SJSA1 (cell line): ENCODE measurements at places on chromosomes 11 and 22.
A peak's percentile ranks its signal among the peaks of the same experiment; 100 is the strongest.

DNA sequence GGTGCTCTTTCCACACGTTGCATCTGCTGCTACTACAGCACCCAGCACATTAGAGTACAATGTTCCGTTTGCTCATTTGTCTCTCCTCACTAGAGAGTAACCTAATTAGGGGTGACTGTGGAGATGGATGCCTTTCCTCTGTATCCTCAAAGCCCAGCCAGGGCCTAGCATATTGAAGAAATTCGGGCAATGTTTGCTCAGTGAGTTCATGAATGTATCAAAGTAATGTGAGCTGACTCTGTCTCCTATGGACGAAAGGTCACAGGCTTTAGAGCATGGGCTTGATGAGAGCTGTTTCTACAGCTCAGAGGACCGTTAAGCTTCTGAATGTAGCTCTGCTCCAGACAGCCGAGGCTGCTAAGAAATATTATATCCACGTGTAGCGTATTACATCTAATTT, 67.5 kb downstream of the C11orf58 start:
- DNase-seq, result no peak

DNA sequence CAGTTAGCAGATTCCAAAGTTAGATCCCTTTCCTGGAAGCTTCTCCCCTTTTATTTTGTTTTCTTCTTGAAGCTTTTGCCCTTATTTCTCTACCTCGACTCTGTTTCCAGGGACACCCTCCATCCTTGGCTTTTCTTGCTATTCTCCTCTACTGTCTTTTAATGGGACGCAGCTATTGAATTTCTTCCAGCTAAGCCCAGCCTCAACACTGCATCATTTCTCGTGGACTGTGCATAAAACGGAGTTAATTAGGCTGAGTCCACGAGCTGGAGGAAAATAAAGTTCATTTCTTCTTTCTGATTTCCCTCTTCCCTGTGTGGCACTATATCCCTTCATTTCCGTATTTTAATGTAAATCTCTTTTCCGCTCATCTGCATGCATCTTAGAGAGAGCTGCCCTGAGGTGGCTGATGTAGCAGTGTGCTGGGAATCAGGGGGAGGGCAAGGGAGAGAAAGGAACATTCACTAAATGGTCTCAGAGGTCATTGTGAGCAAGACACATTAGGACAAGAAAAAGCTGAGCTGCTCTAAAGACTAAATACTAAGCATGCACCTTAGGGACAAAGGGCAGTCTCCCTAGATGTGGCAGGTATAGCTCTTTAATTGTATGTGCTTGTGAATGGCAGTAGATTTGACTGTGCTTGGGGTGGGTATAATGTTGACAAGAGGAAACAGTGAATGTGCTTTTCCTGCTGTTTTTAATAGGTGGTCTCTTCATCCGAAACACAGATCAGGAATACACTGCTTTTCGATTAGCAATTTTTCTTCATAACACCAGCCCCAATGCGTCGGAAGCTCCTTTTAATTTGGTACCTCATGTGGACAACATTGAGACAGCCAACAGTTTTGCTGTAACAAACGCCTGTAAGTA, 1.9 kb downstream of the GRIA4 start:
- no peak for DNase-seq

DNA sequence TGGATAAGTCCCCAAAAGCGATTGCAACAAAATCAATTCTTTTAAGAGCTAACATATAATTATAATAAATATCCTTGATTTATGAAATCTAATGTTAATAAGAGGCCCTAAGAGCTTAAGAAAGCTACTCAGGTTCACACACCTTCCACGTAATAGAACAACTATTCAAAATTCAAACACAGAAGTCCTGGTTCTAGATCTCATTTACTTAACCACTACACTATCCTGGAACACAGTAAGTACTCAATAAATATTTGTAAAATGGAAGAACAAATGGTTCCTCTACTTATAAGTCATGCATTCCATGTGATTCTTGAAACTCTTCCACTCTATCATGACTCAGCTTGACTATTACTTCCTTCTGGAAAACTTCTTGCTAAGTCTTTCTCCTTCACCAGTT, 268.2 kb downstream of the FAM181B start:
- DNase-seq, result no peak

- no peak for DNase-seq
Measured at GRCh38 chr11:124799348-124800225, 619 bp downstream of the MSANTD2 start.

GRCh38 chr11:77596626-77597025, 6.9 kb downstream of the AQP11 start:
- DNase-seq, result no peak

DNA sequence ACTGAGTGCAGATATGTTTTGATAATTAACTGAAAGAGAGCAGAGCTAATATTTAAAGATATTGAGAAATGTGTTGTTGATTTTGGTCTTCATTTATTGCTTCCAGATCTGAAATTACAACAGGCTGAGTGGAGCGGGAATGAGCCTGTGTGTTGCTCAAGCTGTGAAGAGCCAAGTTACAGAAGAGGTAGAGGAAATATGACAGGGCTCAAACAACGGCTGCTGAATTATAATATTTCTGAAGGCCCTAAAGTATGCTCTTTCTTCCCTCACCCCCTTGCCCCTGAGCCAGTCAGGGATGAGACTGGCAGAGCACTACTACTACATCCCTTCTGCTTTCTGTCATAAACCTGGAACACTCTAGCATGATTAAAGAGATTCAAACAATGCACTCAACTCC, 115.6 kb downstream of the FANCF start:
- DNase-seq, result no peak

GRCh38 chr11:123509737-123510578, 79.9 kb downstream of the GRAMD1B start:
- DNase-seq, result no peak

DNA sequence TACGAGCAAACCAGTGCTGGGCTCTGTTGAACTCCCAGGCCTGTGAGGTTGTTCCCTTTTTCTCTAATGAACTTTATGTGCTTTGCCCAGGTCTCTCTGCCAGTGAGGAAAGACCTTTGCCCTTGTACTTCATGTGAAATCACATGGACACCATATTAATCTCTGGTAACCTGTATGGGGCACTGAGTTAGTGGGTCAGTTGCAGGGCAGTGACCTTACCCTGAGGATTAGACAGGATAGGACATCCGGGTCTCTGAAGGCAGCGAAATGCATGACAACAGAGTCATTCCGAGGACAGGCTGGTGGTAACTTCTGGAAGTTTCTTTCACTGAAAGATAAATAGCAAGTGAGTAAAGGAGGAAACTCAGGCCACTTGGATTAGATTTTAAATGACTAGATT, 93.7 kb downstream of the ZBTB16 start:
- no peak for DNase-seq

- no peak for DNase-seq
Measured at GRCh38 chr11:75233754-75234172, 6.8 kb upstream of the TPBGL start.

GRCh38 chr22:49308300-49308699, 519.4 kb downstream of the BRD1 start:
- DNase-seq, result peak; percentile 18

GRCh38 chr11:15476371-15476917, 361.7 kb downstream of the INSC start:
- DNase-seq, result no peak

- no peak for DNase-seq
Measured at GRCh38 chr11:21511835-21512440, 680.9 kb upstream of the ANO5 start.

DNA sequence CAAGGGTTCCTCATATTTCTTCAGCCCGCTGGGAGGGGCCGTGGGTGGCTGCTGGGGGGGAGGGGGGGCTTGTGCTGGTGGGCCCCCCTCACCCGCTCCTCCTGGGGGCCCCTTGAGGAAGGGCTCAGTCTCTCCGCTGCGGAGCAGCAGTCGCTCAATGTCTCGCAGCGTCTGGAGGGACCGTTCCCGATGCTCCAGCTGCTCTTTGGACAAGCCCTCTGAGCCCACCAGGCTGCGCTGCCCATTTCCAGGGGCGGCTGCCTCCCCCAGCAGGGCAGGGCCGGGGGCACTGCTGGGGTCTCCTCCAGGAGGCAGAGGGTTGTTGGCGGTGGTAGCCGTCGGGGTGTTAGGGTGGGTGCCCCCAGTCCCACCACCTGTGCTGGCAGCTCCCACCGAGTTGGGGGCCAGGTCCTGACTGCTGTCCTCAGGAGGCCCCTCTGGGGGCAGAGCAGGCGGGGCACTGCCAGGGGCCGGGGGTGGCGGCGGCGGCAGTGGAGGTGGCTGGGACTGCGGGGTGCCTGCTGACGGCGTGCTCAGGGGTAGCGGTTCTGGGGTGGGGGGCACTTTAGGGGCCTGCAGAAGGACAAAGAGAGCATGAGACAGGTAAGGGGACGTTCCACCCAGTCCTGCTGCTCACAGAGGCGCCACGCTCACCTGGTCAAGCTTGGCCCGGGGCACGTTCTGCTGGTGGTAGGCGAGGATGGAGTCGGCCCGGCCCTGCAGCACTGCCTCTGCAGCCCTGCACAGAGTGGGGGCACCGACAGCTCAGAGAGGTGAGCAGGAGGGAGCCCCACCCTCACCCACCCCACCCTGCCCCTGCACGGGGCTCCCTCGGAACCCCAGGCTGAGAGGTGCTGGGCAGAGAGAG, 18.9 kb downstream of the CXCR5 start:
- DNase-seq, result no peak

- no peak for DNase-seq
Measured at GRCh38 chr22:17969701-17970113, 54.7 kb downstream of the MICAL3 start.

DNA sequence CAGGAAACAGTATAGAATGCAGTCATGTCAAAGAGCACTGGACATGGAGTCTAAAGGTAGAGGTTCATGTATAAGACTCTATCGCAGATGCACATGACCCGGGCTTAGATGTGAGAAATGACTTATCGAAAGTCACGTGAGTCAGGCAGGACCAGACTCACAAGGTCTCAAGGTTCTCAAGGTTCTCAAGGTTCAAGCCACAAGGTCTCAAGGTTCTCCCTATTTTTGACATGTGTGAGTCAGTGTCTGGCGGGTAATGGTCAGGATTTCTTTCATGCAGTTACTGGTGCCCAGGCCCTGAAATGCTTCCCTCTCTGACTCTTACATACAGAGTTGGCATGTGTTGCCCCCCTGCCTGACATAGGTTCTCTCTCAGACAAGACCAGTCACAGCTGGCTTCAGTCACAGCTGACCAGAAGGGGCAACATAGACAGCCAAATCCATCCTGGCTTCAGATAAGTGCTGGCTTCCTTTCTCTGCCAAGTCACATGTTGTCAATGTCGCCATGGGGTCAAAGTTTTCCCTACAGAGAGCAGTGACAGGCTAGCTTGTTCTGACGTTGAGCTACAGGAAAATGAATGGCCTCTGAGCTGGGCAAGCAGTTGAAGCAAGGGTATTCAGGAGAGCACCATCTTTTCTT, 10.1 kb downstream of the CSRP3 start:
- DNase-seq, result no peak

DNA sequence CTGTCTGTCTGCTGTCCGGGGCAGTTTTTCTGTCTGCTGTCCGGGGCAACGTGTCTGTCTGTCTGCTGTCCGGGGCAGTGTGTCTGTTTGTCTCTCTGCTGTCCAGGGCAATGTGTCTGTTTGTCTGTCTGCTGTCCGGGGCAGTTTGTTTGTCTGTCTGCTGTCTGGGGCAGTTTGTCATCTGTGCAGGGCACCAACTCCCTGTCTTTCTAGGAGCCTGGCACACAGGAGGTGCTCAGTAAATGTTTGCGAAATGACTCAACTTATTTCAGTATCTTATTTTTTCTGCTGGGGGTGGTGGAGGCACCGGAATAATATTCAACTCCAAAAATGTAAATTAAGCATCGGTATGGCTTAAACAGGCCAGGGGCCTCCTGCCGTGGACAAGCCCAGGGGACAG, 12.0 kb upstream of the TTLL12 start:
- DNase-seq, result no peak

DNA sequence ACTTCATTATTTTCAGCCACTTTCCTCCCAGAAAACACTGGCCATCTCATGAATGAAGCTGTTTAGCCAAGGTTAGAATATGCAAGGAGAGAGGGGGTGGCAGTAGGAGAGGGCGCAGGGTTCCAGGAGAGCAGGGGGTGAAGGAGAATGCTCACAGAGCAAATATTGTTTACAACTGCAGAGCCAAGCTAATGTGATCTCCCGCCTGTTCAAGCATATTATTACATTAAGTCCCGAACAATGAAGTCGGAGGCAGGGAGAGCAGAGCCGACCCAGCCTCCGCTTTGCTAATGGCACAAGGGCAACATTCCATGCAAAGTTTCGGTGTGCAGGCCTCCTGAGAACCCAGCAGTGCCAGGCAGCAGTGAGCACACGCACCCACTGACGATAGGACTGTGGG, 80.1 kb downstream of the MICAL3 start:
- no peak for DNase-seq

GRCh38 chr11:93738647-93739081, 2.6 kb downstream of the TAF1D start:
- DNase-seq, result no peak

DNA sequence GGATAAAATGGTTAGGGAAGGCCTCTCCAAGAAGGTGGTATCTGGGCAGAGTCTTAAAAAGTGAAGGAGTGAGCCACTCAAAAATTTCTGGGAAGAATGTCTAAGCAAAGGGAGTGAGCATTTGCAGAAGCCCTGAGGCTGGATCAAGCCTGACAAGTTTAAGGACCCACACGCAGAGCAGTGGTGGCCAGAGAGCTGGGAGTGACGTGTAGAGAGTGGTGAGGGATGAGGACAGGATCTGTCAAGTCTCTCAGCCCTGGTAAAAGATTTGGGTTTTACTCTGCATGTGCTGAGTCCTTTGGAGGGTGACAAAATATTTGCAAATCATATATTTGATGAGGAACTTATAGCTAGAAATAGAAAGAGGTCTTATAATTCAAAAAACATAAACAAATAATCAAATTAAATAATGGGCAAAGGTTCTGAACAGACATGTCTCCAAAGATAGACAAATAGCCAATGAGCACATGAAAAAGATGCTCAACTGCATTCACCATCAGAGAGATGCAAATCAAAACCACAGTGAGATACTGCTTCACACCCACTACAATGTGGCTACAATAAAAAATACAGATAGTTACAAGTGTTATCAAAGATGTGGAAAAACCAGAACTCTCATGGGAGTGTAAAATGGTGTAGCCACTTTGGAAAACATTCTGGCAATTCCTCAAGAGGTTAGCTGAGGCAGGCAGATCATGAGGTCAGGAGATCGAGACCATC, 107.2 kb upstream of the NNMT start:
- DNase-seq, result no peak

- no peak for DNase-seq
Measured at GRCh38 chr11:13868710-13869397, 93.7 kb upstream of the SPON1 start.

DNA sequence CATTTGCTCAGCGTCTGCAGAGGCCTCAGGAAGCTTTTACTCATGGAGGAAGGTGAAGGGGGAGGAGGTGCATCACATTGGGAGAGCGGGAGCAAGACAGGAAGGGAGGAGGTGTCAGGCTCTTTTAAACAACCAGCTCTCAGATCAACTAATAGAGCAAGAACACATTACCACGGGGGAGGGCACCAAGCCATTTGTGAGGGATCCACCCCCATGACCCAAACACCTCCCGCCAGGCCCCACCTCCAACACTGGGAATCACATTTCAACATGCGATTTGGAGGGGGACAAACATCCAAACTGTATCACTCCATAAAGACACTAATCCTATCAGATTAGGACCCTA, 18.9 kb upstream of the THY1 start:
- DNase-seq, result no peak

- DNase-seq, result no peak
Measured at GRCh38 chr11:74018331-74019005, 9.6 kb upstream of the UCP3 start.
